ENCODE measurements at places on chromosomes 7 and 10. TPM values are rescaled to one million over a fixed set of nuclear protein-coding genes. Genes with fewer than 3 reads are reported as not detected.

The CYP3A4 gene
- not detected for total RNA-seq

The SLC16A9 gene
- total RNA-seq: 0.65 TPM

The NODAL gene
- not detected for total RNA-seq

The INSYN2A gene
- total RNA-seq: not detected

Data from cardiac atrium fibroblast (primary cell).